T-cell (primary cell): ENCODE measurements at places on chromosomes 13 and 19.

DNA sequence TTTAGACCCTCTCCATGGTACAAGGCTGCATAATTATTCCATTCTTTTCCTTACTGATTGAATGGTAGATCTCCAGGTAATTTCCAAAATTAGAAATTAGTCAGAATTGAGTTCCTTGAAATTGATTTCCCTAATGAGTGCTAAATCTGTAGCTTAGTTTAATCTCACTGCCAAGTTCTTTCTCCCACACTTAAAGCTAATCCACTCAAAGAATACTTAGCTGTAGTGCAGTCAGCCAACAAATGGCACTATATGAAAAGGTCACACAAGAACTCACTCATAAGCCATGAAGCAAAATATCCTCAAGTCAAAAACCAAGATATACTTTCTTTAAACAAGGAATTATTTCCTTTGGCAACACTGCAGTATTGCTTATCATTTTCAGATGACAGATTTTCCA lies 62.0 kb downstream of the XPO4 start:
- H3K36me3 ChIP-seq = peaks cover 6% of the 10 kb centered on the region
- H3K4me1 ChIP-seq = no peaks in the 10 kb centered on the region
- H3K27ac ChIP-seq = no peak overlapping the region
- no peak overlapping the region for H3K4me3 ChIP-seq
- H3K27me3 ChIP-seq = no peaks in the 10 kb centered on the region
- no peak for DNase-seq

- H3K36me3 ChIP-seq = no peaks in the 10 kb centered on the region
- no peak overlapping the region for H3K4me3 ChIP-seq
- H3K4me1 ChIP-seq = no peaks in the 10 kb centered on the region
Observed at GRCh38 chr13:112905990-112906641, 62.9 kb upstream of the MCF2L start.

GRCh38 chr13:103466761-103467160 lies 400.5 kb upstream of the SLC10A2 start:
- no peaks in the 10 kb centered on the region for H3K36me3 ChIP-seq
- H3K4me1 ChIP-seq = no peaks in the 10 kb centered on the region
- H3K27ac ChIP-seq = no peak overlapping the region
- DNase-seq = no peak
- H3K27me3 ChIP-seq = no peaks in the 10 kb centered on the region

- no peaks in the 10 kb centered on the region for H3K27me3 ChIP-seq
- no peak overlapping the region for H3K4me3 ChIP-seq
- no peaks in the 10 kb centered on the region for H3K4me1 ChIP-seq
- DNase-seq = no peak
- no peak overlapping the region for H3K27ac ChIP-seq
Observed at GRCh38 chr13:110475550-110476219, 85.8 kb downstream of the RAB20 start.

- no peaks in the 10 kb centered on the region for H3K27me3 ChIP-seq
- H3K4me1 ChIP-seq = no peaks in the 10 kb centered on the region
- H3K27ac ChIP-seq = no peak overlapping the region
- DNase-seq = no peak
Observed at GRCh38 chr19:34847393-34847792, 74.4 kb upstream of the ZNF599 start.

DNA sequence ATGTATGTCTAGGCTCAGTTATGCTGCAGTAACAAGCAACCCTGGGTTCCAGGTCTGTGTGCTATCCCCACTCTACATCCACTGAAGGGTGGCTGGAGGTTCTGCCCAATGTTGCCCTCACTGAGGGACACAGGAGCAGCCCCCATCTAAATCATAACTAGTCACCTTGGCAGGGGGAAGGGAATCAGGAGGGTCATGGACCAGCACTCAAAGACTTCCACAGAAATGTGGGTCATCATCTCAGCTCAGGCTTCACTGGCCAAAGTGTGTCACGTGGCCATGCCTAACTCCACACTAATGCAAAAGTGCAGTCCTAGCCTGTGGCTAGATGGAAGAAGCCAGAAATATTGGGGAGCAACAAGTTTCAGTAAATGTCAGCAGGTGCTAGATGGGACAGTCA lies 137.3 kb upstream of the ZNF507 start:
- H3K27ac ChIP-seq = no peak overlapping the region
- H3K4me1 ChIP-seq = no peaks in the 10 kb centered on the region
- no peaks in the 10 kb centered on the region for H3K36me3 ChIP-seq
- peaks cover 16% of the 10 kb centered on the region for H3K27me3 ChIP-seq

GRCh38 chr19:18519962-18520847 lies 1.7 kb downstream of the ELL start:
- DNase-seq = peak; percentile 46
- no peaks in the 10 kb centered on the region for H3K27me3 ChIP-seq
- H3K4me3 ChIP-seq = peak overlapping the region; percentile 87
- peaks cover 3% of the 10 kb centered on the region for H3K36me3 ChIP-seq
- peak overlapping the region; percentile 89 for H3K27ac ChIP-seq
- peaks cover 6% of the 10 kb centered on the region for H3K4me1 ChIP-seq

DNA sequence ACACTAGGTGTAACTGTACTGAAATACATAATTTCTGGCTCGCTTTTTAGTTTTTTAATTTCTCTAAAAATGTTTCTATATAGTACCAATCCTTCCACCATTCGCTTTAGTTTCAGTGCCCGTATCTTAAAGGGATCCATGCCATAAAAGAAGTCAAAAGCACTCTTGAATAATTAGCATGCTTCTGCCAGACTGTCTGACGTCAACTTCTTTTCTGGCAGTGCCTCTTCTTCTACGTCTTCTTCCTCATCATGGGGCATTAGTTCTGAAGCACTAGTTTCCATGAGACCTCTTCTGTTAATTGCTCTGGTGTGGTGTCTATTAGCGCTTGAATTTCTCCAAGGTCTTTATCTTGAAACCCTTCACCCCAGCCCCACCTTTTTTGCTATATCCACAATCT lies 93.8 kb upstream of the DOCK9 start:
- peaks cover 33% of the 10 kb centered on the region for H3K4me1 ChIP-seq
- no peak for DNase-seq
- H3K27me3 ChIP-seq = no peaks in the 10 kb centered on the region
- no peak overlapping the region for H3K4me3 ChIP-seq
- H3K36me3 ChIP-seq = no peaks in the 10 kb centered on the region

- no peak overlapping the region for H3K4me3 ChIP-seq
- no peaks in the 10 kb centered on the region for H3K27me3 ChIP-seq
- no peaks in the 10 kb centered on the region for H3K36me3 ChIP-seq
- no peak overlapping the region for H3K27ac ChIP-seq
- no peaks in the 10 kb centered on the region for H3K4me1 ChIP-seq
- no peak for DNase-seq
Observed at GRCh38 chr13:44465318-44465717, 91.7 kb downstream of the SERP2 start.

GRCh38 chr19:459724-460511 lies 915 bp downstream of the SHC2 start:
- H3K27me3 ChIP-seq = peaks cover 71% of the 10 kb centered on the region
- H3K36me3 ChIP-seq = no peaks in the 10 kb centered on the region
- peak overlapping the region; percentile 21 for H3K4me3 ChIP-seq
- H3K27ac ChIP-seq = no peak overlapping the region
- peaks cover 18% of the 10 kb centered on the region for H3K4me1 ChIP-seq
- peak; percentile 12 for DNase-seq

GRCh38 chr19:50402544-50403301 lies 16.0 kb upstream of the SPIB start:
- H3K27me3 ChIP-seq = no peaks in the 10 kb centered on the region
- no peak for DNase-seq
- no peak overlapping the region for H3K27ac ChIP-seq
- H3K36me3 ChIP-seq = peaks cover 21% of the 10 kb centered on the region
- H3K4me1 ChIP-seq = no peaks in the 10 kb centered on the region
- no peak overlapping the region for H3K4me3 ChIP-seq

DNA sequence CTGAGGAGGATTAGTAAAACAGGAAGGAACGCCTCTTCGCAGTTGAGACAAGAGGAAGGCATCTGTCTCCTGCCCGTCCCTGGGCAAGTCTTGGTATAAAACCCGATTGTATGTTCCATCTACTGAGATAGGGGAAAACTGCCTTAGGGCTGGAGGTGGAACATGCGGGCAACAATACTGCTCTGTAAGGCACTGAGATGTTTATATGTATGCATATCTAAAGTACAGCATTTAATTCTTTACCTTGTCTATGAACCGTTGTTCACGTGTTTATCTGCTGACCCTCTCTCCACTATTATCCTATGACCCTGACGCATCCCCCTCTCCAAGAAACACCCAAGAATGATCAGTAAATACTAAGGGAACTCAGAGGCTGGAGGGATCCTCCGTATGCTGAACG lies 722 bp upstream of the TIMM50 start:
- no peak overlapping the region for H3K27ac ChIP-seq
- peaks cover 22% of the 10 kb centered on the region for H3K4me1 ChIP-seq
- H3K27me3 ChIP-seq = no peaks in the 10 kb centered on the region
- no peak for DNase-seq
- H3K36me3 ChIP-seq = peaks cover 16% of the 10 kb centered on the region

DNA sequence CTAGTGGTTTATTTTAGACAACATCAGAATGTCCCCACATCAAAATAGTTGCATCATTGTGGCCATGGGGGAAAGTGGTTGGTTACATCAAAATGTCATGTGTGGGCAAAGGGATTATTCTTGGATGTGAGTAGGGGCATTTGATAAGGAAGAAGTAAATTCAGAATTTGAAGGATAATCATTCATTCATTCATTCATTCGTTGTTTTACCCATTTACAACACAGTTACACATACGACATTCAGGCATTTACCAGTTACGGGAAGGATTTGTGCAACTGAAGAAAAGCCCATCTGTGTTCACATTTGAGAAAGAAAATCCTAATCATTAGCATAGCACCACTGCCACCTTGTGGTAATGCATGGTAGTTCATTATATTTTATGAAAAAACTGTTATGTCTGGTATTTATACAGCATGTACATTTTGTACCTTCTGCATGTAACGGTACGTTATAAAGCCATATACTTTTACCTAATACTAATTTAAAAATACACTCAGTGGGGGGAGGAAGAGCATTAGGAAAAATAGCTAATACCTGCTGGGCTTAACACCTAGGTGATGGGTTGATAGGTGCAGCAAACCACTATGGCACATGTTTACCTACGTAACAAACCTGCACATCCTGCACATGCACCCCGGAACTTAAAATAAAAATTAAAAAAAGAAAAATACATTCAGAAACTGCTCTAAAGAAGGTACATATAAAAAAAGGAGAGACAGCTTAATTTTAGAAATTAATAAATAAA lies 62.1 kb downstream of the DGKH start:
- peak; percentile 11 for DNase-seq
- no peaks in the 10 kb centered on the region for H3K36me3 ChIP-seq
- H3K4me3 ChIP-seq = no peak overlapping the region
- H3K27me3 ChIP-seq = no peaks in the 10 kb centered on the region
- no peaks in the 10 kb centered on the region for H3K4me1 ChIP-seq

- no peak overlapping the region for H3K4me3 ChIP-seq
- H3K4me1 ChIP-seq = no peaks in the 10 kb centered on the region
- no peaks in the 10 kb centered on the region for H3K27me3 ChIP-seq
- no peak overlapping the region for H3K27ac ChIP-seq
- DNase-seq = no peak
Observed at GRCh38 chr19:7618348-7618747, 11.0 kb downstream of the XAB2 start.

GRCh38 chr19:55406826-55407549 lies 600 bp downstream of the UBE2S start:
- H3K27ac ChIP-seq = peak overlapping the region; percentile 55
- H3K4me1 ChIP-seq = peaks cover 32% of the 10 kb centered on the region
- peak; percentile 32 for DNase-seq

- no peak overlapping the region for H3K27ac ChIP-seq
- H3K36me3 ChIP-seq = no peaks in the 10 kb centered on the region
- DNase-seq = no peak
- no peaks in the 10 kb centered on the region for H3K4me1 ChIP-seq
Observed at GRCh38 chr19:30088567-30088966, 146.5 kb downstream of the URI1 start.

- peak overlapping the region; percentile 39 for H3K27ac ChIP-seq
- H3K4me3 ChIP-seq = no peak overlapping the region
- no peaks in the 10 kb centered on the region for H3K36me3 ChIP-seq
- H3K27me3 ChIP-seq = no peaks in the 10 kb centered on the region
Observed at GRCh38 chr13:30796631-30797601, 61.6 kb downstream of the ALOX5AP start.

DNA sequence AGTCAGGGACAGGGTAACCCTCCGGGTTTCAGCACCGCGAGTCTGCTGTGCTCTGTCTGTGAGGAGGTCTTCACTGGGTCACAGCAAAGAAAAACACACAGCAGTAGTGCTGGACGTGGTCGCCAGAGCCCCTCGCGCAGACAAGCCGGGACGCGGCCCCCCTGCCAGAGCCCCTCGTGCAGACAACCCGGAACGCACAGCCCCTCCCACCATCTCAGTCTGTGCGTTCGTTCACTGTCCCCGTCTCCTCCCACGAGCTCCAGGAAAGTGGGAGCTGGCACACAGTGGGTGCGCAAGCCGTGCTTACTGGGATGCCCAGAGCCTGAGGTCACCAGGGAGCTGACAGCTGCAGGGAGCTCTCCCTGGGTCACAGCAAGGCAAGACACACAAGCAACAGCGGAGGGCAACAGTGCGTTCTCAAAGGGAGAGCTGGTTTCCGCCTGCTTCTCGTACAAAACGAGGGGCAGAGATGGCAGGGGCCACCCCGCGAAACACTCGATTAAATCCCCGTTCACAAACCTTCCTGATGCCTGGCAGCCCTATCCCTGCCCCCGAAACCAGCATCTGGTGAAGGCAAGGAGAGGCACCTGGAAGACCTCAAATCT lies 3.2 kb upstream of the PLPP2 start:
- DNase-seq = no peak
- H3K27me3 ChIP-seq = peaks cover 65% of the 10 kb centered on the region
- no peak overlapping the region for H3K27ac ChIP-seq
- no peaks in the 10 kb centered on the region for H3K36me3 ChIP-seq
- no peak overlapping the region for H3K4me3 ChIP-seq
- peaks cover 22% of the 10 kb centered on the region for H3K4me1 ChIP-seq

DNA sequence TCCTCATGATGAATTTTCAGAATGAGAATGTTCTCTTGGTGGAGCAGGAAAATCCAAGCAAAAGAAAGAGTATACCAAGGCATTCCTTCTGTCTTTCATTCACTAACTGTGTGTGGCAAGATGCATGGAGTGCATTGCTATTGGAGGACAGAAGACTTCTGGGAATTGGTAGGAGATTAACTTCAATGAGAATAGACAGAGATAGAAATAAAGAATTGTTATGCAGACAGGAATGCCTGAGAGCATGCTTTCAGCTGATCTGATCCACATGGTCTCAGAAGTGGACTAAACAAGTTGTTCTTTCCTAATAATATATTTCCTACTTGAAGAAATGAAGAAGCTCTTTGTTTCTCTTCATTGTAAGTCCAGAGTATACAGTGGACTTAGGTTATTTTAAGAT lies 303.6 kb downstream of the MYO16 start:
- no peak overlapping the region for H3K4me3 ChIP-seq
- peaks cover 2% of the 10 kb centered on the region for H3K27me3 ChIP-seq
- no peak for DNase-seq
- H3K4me1 ChIP-seq = no peaks in the 10 kb centered on the region
- H3K27ac ChIP-seq = no peak overlapping the region

DNA sequence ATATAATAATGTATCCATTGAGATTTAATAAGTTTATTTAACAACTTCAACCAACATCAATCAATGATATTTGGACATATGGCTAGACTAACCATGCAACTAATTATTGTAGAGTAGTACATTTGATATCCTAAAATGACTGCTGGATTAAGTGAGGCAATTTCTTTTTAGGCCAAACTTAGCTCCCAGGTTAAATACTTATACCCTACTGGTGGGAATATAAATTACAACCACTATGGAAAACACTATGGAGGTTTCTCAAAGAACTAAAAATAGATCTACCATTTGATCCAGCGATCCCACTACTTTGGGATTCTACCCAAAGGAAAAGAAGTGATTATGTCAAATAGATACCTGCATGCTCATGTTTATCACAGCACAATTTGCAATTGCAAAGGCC lies 345.8 kb downstream of the RBM26 start:
- H3K4me3 ChIP-seq = no peak overlapping the region
- no peaks in the 10 kb centered on the region for H3K27me3 ChIP-seq
- DNase-seq = no peak
- H3K4me1 ChIP-seq = no peaks in the 10 kb centered on the region
- no peak overlapping the region for H3K27ac ChIP-seq
